ENCODE measurements at places on chromosomes 16 and 17. TPM values are rescaled to one million over a fixed set of nuclear protein-coding genes. Genes with fewer than 3 reads are reported as not detected.

DNA sequence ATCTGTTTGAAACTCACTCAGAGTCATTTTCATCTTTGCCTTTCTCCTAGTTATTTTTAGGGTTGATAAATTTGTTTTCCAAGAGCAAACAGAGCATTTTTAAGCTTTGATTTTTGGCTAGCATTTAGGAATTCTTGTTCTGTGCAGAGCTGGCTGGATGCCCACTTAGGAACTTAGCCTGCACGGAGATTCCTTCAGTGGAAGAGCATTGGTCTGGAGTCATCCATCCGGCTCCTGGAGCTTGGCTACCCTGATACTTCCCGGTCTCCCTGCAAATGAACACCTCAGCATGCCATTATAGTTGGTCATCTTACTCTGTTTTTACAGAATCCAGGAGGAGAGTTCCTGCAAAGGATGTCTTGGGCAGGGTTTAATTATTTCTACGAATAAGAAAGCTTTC, 57.1 kb downstream of the SPECC1 start:
- DNase-seq: peak; percentile 74

DNA sequence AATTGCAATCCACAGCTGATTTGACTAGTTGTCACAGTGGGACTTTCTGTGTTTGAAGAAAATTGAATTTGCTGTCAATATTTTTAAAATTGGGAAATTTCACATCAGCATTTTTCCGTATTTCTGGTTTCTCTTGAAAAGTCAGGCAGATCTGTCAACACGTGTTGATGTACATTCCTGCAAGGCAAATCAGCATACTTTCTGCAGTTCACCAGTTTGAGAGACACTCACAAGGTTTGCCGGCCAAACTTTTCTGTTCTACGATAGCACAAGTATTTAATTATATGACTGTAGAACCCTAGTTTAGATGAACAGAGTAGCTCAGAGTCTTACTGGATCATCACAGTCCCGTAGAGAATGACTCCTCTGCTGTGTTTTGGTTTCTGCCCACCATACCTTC, 102.0 kb downstream of the ADAMTS18 start:
- DNase-seq: no peak

- no peak for DNase-seq
Measured at GRCh38 chr17:17751489-17752088, 70.3 kb downstream of the RAI1 start.

GRCh38 chr17:74123866-74124444, 79.5 kb upstream of the RPL38 start:
- no peak for DNase-seq

DNA sequence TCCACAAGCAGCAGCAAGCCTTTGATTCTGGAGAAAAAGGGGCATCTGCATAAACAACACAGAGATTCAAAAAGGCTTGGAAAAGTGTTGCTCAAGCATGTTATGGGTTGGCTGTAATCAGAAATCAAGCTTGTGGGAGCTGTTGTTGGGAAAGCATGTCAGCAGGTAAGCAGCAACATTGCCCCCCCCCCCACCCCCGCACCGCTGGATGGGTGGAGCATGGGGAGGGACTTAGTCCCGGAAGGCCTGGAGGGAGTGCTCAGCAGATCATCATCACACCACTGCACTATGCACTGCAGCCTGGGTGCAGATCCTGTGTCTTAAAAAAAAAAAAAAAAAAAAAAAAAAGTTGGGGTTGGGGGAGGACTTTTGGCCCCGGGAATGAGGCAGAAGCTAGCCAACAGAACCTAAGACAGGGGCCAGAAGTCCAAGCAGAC, 16.8 kb upstream of the AKAP1 start:
- no peak for DNase-seq

DNA sequence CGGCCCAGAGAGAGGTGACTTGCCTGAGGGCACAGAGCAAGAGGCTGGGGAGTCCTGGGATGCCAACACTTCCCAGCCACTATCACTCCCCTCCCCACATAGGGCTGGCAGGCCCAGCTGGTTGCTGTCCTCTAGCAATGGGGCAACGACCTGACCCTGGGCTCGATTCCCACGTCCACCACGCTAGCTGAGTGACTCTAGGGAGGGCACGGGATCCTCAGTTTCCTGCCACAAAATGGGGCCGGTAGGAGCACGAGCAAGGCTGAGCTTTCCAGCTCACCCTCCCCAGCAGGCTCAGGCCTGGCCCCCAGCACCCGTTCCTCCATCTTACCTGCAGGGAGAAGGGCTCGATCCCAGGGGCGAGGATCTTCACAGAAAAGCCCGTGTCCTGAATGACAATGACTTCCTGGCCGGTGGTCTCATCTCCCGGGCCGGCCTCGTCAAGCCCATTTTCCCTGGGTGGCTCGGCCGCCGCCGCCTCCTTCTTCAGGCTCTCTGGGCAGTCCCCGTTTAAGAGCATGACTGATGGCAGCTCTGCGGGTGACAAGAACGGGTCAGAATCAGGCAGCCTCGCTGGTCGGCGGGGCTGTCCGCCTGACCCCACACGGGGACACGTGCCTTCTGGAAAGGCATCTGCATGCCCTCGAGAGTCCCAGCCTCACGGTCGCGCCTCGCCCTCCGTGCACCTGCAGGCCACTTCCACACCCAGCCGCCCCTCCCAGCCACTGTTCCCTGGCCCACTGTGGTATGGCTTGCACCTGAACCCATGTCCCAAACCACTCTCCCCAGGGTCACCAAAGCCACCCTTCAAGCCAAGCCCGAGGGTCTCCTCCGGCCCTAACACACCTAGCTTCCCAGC, 7.3 kb downstream of the CLUH start:
- DNase-seq: no peak

GRCh38 chr16:7887316-7887715, 554.7 kb downstream of the RBFOX1 start:
- no peak for DNase-seq

DNA sequence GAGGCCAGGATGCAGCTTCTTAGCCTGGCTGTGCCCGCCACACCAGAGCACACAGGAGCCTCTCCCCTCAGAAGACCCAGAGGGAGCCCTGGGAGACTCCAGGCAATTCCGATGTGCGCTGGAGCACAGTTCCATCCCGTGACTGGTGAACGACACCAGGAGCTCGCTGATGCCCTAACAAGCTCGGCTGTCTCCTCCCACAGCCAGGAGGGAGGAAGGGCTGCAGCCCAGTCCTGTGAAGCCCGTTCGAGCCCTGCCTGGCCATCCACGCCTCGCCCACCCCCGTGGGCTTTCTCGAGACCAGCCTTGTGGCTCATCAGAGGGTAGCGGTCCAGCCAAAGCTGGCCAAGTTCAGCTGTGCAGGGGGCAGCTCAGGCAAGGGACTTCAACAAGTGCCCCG, 21.8 kb upstream of the RASD1 start:
- no peak for DNase-seq

GRCh38 chr16:84052071-84052622, 9.6 kb upstream of the SLC38A8 start:
- DNase-seq: no peak

DNA sequence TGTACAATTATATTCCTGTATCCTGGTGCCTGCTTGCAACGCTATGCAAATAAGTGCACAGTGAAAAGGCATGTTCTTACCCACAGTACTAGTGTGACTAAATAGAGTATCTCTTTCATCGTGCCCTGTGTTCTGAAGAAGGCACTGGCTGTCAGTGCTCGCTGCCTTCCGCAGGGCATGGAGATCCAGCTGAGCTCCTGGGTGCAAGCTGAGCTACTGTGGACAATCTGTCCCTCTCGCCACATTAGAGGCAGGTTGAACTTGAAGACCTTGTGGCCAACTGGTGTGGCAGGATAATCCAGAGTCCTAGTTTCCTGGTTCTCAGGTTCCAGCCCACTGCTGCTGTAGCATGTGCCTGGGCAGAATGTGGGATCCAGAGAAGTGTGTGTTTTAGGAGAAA, 1.9 kb upstream of the ST6GALNAC1 start:
- no peak for DNase-seq

GRCh38 chr17:740240-741017, 8.0 kb downstream of the TLCD3A start:
- DNase-seq: no peak

The RECQL5 gene
- total RNA-seq: 18.0 TPM

The KRTAP9-4 gene
- total RNA-seq: not detected

The GP1BA gene
- total RNA-seq: 0.17 TPM

All from A172 (cell line).